ENCODE measurements at places on chromosomes 3 and 15.

GRCh38 chr15:76982756-76983155 is 12.2 kb upstream of the PSTPIP1 start:
- DNase-seq = no peak

- DNase-seq = no peak
These were observed 411.9 kb upstream of the CCDC54 start for GRCh38 chr3:106965307-106965706.

- DNase-seq = no peak
These were observed 309.6 kb downstream of the PYDC2 start for GRCh38 chr3:191770541-191770940.

- no peak for DNase-seq
These were observed 110.1 kb downstream of the MOBP start for GRCh38 chr3:39577541-39577940.

- no peak for DNase-seq
These were observed 12.9 kb downstream of the HACD2 start for GRCh38 chr3:123571973-123572365.

GRCh38 chr3:94362393-94362792 is 299.5 kb downstream of the NSUN3 start:
- no peak for DNase-seq

- DNase-seq = no peak
These were observed 47.1 kb downstream of the TPRA1 start for GRCh38 chr3:127543441-127543840.

- no peak for DNase-seq
These were observed 95.7 kb downstream of the KCNMB2 start for GRCh38 chr3:178631950-178632349.

Data from activated effector memory CD4-positive, alpha-beta T cell treated with Interleukin-2 at 50 U/mL for 16 hours (primary cell).